ENCODE measurements at places on chromosomes 3 and 15.

- no peak for DNase-seq
These were observed 113.8 kb downstream of the ITPR1 start for GRCh38 chr3:4606911-4607310.

DNA sequence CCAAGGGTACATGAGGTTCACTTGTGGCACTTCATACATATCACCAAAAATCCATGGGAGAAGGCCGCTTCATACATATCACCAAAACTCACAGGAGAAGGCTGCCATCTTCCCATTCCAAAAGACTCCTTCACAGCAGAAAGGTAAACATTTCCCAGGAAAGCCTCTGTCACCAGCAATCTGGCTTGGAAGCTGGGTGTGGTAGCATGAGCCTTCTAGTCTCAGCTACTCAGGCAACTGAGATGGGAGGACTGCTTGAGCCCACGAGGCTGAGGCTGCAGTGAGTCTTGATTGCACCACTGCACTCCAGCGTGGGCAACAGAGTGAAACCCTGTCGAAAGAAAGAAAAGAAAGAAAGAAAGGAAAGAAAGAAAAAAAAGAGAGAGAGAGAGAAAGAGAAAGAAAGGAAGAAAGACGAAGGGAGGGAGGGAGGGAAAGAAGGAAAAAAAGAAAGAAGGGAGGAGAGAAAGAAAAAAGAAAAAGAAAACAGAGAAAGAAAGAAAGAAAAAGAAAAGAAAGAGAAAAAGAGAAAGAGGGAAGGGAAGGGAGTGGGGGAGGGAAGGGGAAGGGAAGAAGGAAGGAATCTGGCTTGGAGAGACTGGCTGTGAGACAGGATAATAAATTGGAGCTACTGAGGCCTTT, 7.2 kb downstream of the LRIG1 start:
- DNase-seq, result no peak

DNA sequence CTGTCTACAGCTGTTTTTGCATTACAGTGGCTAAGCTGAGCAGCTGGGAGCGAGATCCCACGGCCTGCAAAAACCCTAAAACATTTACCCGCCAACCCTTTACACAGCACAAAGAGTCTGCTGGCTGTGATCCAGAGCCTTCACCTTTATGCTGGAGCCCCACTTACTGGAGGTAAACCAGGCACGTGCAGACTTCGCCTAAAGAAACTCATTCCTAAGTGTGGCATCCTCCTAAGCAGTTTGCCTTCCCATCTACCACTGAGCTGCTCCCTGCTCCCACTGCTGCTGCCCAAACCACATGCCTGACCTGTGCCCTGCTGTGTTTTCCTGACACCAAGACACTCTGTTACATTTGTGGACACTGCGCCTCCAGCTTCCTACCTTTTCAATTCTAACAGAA, 53.0 kb downstream of the CHSY1 start:
- no peak for DNase-seq

- DNase-seq, result no peak
These were observed 110.0 kb upstream of the SLC4A7 start for GRCh38 chr3:27594096-27594690.

DNA sequence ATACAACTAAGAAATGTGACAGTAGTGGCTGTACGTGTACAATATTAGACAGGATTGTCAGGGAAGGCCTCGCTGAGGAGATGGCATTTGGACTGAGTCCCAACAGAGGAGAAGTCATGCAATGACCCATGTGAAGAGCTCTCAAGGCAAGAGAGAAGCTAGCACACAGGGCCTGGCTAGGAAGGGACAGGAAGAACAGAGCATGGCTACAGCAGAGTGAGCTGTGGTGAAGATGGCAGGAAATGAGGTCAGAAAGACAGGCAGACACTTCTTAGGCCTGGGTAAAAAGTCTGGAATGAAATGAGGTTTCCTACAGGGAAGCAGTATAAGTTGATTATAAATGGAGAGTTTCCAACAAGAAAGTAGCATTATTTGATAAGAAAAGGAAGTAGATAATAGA, 33.2 kb upstream of the LEKR1 start:
- DNase-seq, result no peak

- no peak for DNase-seq
These were observed 24.3 kb downstream of the CDAN1 start for GRCh38 chr15:42712584-42712983.

GRCh38 chr3:152902141-152902669, 67.3 kb downstream of the P2RY1 start:
- DNase-seq, result no peak

DNA sequence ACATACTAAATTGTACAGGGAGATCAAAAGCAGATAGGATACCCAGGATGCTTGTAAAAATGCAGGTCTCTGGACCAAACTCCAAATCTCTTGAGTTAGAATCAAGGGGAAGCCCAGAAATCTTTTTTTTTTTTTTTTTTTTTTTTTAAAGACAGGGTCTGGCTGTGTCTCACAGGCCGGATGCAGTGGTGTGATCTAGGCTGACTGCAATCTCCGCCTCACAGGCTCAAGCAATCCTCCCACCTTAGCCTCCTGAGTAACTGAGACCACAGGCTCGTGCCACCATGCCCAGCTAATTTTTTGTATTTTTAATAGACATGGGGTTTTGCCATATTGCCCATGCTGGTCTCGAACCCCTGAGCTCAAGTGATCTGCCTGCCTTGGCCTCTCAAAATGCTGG, 373.5 kb downstream of the SHQ1 start:
- DNase-seq, result no peak

DNA sequence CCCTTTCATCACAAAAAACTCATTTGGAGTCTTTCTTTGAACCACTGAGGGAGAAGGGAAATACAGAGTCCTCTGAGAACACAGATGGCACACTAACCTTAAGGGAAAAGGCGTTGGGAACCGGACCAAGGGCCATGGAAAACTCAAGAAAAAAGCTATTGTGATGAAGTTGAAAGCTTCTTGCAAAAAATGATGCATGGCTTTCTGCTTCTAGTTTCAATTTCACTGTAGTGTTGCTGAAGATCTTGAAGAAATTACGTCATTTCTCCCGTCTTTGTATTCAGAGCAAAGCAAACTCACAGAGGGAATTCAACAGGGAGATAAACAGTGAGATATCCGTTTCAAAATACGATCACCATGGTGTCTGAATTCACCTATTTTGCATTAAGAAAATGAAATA, 642.3 kb upstream of the ADAMTS9 start:
- DNase-seq, result no peak

Data from COR-L47 (cell line).